ENCODE measurements at places on chromosomes 7 and 10.

GRCh38 chr7:51233374-51233773 is 83.2 kb downstream of the COBL start:
- DNase-seq = no peak

DNA sequence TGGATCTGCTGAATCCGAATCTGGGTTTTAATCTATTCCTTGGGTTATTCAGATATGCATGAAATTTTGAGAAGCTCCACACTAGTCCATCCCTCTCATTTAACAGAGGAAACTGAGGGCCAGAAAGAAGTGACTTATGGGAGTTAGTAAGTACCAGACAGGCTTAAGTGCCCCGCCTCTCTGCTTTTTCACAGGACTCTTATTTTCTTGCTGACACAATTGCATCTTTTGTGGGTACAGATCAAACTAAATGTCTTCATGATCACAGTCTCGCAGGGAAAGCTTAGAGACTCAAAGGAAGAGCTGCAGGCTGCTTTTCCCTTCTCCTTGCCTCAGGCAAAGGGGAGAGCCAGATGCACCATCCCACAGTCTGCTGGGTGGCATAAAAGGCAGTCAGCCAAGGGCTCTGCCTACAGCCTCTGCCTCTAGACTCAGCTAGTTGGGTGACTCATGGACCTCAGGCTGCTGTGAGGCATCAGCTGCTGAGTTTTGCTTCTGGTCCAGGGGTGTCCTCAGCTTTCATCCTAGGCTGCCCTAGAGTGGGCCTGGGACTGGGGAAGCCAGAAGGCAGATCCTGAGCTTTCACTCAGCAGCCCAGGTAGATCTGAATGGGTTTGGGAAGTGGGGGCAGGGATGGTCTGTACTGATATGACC is 11.6 kb downstream of the GOLGA7B start:
- no peak for DNase-seq

- DNase-seq = no peak
These were observed 971 bp downstream of the AEBP1 start for GRCh38 chr7:44104860-44105771.

- DNase-seq = no peak
These were observed 221.7 kb downstream of the PLXNA4 start for GRCh38 chr7:132354527-132354926.

- no peak for DNase-seq
These were observed 49.7 kb upstream of the THSD7A start for GRCh38 chr7:11881680-11882079.

- DNase-seq = no peak
These were observed 164.6 kb upstream of the PPP1R3A start for GRCh38 chr7:114083166-114084001.

GRCh38 chr7:81752318-81752714 is 17.5 kb downstream of the HGF start:
- no peak for DNase-seq

DNA sequence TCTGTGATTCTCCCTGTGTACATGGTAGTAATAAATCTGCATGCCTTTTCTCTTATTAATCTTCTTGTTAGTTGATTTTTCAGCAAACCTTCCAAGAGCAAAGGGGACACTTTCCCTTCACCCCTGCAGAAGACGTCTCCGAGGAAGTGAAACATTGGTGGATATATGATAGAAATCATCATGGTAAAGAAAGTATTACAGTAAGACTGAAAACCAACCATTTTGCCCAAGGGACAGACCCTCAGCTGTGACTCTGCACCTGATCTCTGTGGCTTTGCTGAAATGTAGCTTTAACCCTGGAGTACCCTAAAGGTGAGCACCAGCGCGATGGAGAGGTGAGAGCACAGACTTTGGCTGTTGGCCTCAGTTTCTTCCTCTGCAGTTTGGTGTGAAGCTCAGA is 32.8 kb upstream of the MYO3A start:
- DNase-seq = no peak

GRCh38 chr7:139099172-139099947 is 10.2 kb downstream of the ZC3HAV1 start:
- no peak for DNase-seq

DNA sequence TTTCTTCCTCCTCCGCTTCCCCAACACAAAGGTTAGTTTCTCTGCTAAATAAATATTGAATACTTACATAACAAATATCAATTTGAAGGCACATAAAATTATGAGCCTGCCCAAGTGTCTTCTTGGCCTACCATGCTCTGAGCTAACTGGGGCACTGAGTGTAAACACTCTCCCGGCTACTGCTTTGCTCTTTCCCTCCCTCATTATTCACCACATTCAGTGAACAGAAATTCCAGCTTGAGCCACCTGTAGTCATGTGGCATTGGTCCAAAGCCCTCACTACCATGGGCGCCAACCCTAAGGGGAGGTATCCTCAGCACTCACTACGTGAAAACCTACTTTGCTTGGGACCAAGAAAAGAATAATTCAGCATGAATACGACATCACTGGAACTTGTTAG is 409.0 kb downstream of the KCNMA1 start:
- no peak for DNase-seq

GRCh38 chr7:100714725-100715124 is 5.5 kb upstream of the EPO start:
- no peak for DNase-seq
